Stimulated activated naive CD4-positive, alpha-beta T cell treated with Interleukin-2 at 50 U/mL for 16 hours (primary cell): ENCODE measurements at places on chromosomes 6 and 20.

DNA sequence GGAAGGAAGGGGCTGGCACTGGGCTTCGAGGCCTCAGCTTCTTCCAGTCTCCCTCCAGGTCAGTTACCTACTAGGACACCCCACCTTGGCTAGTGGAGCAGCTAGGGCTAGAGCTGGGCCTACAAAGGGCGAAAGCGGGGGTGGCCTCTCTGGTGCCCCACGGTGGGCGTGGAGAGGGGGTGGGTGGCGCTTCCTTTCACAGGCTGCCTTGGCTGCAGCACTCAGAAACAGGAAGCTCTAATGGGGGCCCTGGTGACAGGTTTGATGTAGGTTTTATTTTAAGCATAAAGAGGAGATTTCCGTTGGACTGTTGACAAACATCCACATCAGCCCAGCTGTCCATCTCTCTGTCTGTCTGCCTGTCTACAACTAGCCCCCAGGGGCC, 13.4 kb downstream of the FAM110A start:
- peak; percentile 48 for DNase-seq

GRCh38 chr6:141488488-141488887, 644.2 kb upstream of the GJE1 start:
- DNase-seq: no peak

- DNase-seq: no peak
Measured at GRCh38 chr6:137013031-137013430, 31.7 kb downstream of the IL20RA start.

- DNase-seq: no peak
Measured at GRCh38 chr6:34370361-34370760, 22.1 kb downstream of the NUDT3 start.

DNA sequence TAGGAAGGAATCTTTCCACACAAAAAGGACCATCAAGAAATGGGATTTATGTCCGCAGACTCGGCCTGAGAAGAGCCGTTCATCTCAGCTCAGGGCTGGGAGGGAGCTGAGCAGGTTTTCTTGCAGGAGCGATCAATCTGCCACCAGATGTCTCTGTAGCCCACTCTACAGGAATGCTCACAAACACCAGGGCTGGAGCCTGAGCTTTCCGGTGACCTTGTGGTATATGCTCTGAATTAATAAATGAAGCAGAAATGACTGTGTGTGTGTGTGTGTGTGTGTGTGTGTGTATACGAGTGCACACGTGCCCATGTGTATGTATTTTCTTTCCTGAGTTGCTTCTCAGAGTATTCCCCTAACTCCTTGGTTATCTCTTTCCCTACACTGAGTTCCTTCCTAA, 12.0 kb downstream of the CD83 start:
- no peak for DNase-seq

DNA sequence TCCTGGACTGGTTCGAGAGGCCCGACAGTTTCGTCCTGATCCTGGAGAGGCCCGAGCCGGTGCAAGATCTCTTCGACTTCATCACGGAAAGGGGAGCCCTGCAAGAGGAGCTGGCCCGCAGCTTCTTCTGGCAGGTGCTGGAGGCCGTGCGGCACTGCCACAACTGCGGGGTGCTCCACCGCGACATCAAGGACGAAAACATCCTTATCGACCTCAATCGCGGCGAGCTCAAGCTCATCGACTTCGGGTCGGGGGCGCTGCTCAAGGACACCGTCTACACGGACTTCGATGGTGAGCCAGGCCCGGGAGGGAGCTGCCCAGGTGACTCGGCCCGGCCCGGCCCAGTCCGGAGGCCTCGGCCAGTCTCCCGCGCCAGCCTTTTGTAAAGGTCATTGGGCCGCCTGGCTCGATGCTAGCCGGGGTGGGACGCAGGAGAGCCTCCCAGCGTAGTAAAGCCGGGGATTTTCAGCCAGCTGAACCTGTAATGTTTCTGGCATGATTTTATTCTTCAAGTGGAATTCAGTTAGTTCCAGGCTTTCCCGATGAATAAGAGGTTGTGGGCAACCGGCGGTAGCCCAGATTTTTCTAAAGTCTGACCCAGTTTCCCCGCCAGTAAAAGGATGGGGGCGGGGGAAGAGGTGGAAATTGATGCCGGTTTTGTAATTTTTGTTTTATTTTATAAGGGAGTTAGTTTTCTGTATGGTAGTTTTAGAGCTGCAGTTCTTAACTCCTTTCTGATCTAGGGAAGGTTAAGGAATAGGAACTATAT, 1.4 kb downstream of the PIM1 start:
- DNase-seq: peak; percentile 32

DNA sequence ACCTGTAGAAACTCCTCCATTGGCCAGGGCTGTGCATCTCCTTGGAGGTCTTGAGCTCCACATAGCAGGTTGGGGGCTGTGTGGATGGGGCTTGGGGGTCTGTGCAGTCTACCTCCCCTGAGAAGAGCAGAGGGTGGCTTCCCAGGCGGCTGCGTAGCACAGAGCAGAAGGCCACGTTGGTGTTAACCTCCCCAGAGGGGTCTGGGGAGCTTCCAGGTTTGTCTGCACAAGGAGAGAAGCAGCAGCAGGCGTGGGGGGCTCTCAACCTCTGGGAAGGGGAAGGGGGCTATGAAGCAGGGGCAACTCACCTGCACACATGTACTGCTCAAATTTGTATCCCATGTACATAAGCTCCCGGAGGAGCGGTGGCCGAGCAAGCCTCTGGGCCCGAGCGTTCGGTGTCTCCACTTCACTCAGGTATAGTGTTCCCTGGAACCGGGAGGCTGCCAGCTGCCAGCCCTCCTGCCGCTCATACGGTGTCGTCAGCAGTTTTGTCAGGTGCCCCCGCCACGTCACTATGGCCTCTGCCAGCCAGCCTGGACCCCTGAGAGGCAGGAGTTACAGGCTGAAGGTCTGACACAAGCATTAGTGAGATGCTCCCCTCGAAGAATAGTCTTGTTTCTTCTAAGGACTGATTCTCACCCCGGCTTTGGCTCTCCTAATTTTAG, 1.2 kb downstream of the DXO start:
- no peak for DNase-seq

GRCh38 chr20:63442100-63442493, 30.4 kb downstream of the KCNQ2 start:
- DNase-seq: peak; percentile 62

GRCh38 chr6:158256746-158257424, 55.4 kb upstream of the TULP4 start:
- no peak for DNase-seq

GRCh38 chr20:46393967-46394366, 12.4 kb downstream of the ELMO2 start:
- no peak for DNase-seq

GRCh38 chr6:28648035-28648877, 122.6 kb downstream of the GPX5 start:
- DNase-seq: no peak

DNA sequence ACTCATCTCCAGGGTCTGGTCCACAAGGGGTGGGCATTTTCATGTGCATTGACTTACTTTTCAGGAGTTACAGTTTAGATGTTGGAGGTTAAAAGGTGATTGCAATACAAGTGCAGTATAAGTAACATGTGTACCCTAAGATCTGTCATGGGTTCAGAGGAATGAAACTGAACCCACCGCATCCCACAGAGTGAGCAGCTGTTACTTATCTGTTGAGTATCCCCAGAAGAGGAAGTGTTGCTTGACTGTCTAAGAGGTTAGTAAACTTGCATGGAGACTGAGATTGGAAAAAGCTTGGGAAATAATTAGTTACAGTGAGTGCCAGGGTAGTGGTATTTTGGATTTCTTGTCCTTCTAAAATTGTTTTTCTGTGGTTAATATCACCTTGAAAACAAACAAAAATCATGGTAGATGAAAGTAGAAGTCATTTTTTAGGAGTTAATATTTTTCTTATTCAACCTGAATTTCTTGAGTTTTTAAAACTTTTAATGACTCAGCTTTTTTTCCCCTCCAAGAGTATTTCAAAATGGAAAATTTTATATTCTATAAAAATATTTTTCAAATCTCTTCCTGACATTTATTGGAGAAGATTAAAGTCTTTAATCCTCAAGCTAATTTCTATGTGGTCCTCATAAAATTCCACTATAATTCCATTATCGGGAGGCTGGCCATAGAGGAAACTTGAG, 306.1 kb downstream of the ZNF217 start:
- no peak for DNase-seq

- no peak for DNase-seq
Measured at GRCh38 chr20:10788055-10788454, 114.3 kb upstream of the JAG1 start.

GRCh38 chr6:157099912-157100593, 223.3 kb downstream of the TMEM242 start:
- peak; percentile 58 for DNase-seq

GRCh38 chr6:52489881-52490280, 69.7 kb downstream of the EFHC1 start:
- no peak for DNase-seq

- DNase-seq: no peak
Measured at GRCh38 chr6:73823046-73823735, 127.2 kb downstream of the CD109 start.

DNA sequence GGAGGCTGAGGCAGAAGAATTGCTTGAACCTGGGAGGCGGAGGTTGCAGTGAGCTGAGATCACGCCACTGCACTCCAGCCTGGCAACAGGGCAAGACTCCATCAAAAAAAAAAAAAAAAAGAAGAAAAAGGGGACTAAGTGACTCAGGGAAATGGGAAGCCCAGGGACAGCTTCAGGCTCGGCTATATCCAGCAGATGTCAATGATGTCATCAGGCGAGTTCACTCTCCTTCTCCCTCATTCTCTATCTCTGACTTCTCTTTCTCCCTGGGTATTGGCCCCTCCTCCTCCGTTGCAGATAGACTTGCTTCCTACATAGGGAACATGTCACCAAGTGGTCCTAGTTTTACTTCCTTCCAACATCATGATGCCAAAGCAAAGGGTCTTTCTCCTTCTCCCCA, 316.8 kb downstream of the TFAP2C start:
- no peak for DNase-seq

- no peak for DNase-seq
Measured at GRCh38 chr6:79694623-79695343, 63.7 kb downstream of the SH3BGRL2 start.

DNA sequence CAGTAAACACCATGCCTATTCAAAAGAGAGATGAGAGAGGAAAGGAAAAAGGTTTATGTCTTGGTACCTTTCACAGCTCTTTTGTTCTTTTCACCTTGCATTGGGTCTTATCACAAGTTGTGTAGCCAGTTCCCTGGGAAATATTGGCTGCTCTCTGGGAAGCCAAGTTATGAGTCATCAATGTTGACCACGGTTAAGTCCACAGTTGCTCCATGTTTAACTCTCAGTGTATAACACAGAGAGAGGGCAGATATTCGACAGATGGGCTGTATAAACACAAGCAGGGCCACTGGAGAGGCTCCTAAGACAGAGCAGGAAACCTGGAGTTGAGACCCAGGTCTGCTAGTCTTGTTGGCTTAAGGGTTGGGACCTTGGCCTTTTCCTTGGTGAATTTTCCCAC, 718.6 kb downstream of the QKI start:
- DNase-seq: no peak

DNA sequence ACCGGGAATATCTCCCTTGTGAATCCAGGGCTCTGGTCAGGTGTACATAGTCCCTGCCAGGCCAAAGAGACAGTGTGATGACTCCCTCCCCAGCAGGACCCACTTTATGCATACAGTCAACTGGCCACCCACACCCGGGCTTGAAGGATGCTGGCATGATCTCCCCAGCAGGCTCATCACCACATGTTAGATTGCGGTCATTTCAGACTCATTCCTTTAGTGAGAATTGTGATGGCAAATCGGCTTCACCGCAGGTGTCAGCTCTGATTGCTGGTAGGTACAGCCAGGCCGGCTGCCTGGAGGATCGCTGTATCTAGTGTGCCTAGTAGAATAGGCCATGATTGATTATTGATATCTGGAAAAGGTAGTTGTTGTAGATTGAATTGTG, 24.5 kb downstream of the CD83 start:
- no peak for DNase-seq

- DNase-seq: no peak
Measured at GRCh38 chr6:16236631-16237199, 1.7 kb upstream of the GMPR start.

DNA sequence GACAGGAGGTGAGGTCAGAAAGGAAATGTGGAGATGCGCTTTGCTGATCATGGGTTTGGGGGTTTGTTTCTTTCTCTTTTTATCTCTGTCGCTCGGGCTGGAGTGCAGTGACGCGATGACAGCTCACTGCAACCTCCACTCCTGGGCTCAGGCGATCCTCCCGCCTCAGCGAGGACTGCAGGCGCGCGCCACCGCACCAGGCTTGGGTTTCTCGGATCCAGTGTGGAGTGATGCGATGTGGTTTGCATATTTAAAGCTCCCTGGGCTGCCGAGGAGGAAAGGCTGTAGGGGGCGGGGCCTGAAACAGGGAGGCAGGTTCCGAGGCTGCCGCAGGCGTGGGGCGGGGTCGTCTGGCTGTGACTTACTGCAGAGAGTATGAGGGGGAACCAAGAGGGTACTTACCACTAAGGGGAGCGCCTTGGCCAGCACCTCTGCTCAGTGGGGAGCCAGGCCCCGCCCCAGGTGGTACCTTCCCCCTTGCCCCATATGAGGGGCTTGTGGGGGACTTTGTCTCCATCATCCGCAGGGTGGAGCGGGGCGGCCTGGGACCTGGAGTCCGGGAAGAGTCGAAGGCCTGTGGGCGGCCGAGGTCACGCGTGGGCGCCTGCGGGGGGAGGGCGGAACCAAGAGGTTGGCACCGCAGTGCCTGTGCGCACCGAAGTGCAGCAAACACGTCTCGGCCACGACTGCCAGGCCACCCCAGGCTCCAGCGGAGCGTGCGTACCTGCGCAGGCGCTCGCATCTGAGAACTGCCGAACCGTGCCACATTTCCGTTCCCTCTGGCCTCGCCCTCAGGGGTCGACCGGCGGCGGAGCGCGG, 12.7 kb upstream of the BAK1 start:
- peak; percentile 32 for DNase-seq

DNA sequence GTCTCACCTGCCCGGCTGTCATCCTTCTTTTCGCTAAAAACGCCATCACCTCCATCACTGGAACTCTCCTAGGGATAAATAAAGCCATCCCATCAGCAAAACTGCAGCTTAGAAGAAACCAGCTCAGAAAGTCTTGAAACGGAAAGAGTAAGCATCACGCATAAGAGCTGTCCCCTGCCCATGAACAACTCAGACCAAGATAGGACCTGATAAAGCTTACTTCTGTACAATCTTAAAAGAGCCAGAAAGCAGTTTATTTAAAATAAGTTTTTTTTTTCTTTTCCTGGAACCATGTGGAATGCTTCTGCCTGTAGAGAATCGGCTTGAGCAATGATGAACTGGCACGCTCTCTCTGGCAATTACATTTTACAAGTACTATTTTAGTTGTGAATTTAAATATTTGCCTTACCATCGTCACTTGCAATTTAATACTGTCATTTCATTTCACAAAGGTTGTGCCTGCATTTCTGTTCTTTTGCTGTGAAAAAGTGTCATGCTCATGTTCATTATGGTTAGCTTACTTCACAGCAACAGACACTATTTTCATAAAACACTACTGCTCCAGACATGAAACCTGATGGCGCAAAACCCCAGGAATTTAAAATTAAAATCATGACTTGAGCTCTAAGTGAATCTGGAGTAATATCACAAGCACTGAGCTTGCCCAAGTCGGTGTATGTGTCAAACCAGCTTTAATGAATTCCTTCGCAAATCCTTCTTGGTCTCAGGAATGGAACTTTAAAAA, 59.6 kb upstream of the EMILIN3 start:
- DNase-seq: no peak

GRCh38 chr20:37711001-37711400, 17.2 kb downstream of the CTNNBL1 start:
- DNase-seq: no peak

- DNase-seq: no peak
Measured at GRCh38 chr20:37907677-37908401, 4.9 kb downstream of the VSTM2L start.
